ENCODE measurements at places on chromosomes 12 and 14. TPM values are rescaled to one million over a fixed set of nuclear protein-coding genes. Genes with fewer than 3 reads are reported as not detected.

Gene CYP46A1
- total RNA-seq: 0.19 TPM

Gene DPF3
- total RNA-seq: 1.7 TPM

Gene NDRG2
- total RNA-seq: 0.40 TPM

Gene STYX
- 14.9 TPM for total RNA-seq

Gene ZC2HC1C
- total RNA-seq: 0.99 TPM

Gene BCL2L14
- 0.06 TPM for total RNA-seq
